ENCODE measurements at places on chromosomes 2 and 18. TPM values are rescaled to one million over a fixed set of nuclear protein-coding genes. Genes with fewer than 3 reads are reported as not detected.
A peak's percentile ranks its signal among the peaks of the same experiment; 100 is the strongest.

DNA sequence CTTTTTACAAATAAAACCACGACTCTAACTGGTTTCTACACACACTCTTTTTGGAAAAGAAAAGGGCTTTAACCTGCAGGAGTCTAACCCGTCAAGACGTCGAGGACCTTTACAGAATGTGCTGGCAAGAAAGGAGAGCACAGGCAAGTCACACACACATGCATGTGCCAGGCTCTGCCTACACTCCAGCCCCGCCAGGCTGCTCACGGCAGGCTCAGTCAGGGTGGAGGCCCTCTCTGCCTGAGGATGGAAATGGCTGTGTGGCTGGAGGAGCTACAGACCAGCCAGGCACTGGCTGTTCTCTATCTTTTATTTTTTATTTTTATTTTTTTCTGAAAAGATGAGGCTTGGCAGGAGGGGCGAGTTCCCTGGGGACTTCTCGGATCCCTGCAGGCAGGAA, 10.2 kb downstream of the SIX3 start:
- H3K4me3 ChIP-seq: peak overlapping the region; percentile 50
- H3K4me1 ChIP-seq: peaks cover 37% of the 10 kb centered on the region
- peaks cover 97% of the 10 kb centered on the region for H3K27me3 ChIP-seq
- no peak overlapping the region for H3K27ac ChIP-seq
- no peak for DNase-seq

- H3K27me3 ChIP-seq: no peaks in the 10 kb centered on the region
- H3K4me3 ChIP-seq: peak within 1 kb of the TSS; percentile 98
- no peaks in the 10 kb centered on the region for H3K36me3 ChIP-seq
- peaks cover 37% of the 10 kb centered on the region for H3K4me1 ChIP-seq
- peak; percentile 85 for DNase-seq
- H3K27ac ChIP-seq: peak within 1 kb of the TSS; percentile 73
Observed at GRCh38 chr2:152335016-152335725, at the start of gene FMNL2. TSS of gene FMNL2 (plus strand) at chr2:152335174.

GRCh38 chr2:12774395-12774727, 57.6 kb downstream of the TRIB2 start:
- H3K27ac ChIP-seq: no peak overlapping the region
- no peak for DNase-seq
- no peaks in the 10 kb centered on the region for H3K36me3 ChIP-seq
- H3K4me3 ChIP-seq: no peak overlapping the region
- peaks cover 35% of the 10 kb centered on the region for H3K4me1 ChIP-seq

DNA sequence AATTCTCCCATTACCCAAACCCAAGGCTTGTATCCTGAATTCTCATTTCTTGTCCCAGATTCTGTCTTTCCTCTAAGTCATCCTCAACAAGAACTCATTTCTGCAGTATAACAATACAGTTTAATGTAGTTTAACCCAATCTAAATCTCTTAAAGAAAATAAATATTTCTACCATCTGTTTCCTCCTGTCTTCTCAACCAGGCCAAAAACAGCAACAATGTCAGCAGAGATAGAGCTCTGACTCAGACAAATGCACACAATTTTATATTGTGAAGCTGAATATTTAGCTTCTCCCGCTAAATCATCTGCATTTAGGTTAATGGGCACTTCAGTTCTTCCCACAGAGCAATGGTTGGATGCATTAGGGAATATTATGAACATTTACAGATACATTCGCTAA, 35.7 kb upstream of the KYNU start:
- H3K4me3 ChIP-seq: no peak overlapping the region
- no peaks in the 10 kb centered on the region for H3K36me3 ChIP-seq
- H3K27ac ChIP-seq: no peak overlapping the region
- peaks cover 6% of the 10 kb centered on the region for H3K4me1 ChIP-seq

DNA sequence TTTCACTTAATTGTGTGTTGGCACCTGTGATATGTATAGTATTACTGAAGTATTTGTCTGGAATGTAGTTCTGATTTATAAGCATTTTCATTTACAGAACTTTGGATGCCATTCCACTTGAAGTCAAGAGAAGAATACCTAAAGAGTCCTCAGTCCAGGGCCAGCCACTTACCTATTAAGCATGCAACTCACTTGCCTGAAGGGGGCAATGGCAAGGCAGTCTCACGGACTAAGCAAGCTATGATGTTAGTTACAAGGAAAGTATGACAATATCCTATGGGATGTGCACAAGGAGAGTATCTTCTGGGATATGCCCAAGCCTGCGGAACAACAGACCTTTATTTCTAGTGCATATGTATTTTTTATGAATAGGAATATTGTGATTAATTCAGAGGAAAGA, 369.4 kb upstream of the GCFC2 start:
- no peaks in the 10 kb centered on the region for H3K36me3 ChIP-seq
- peaks cover 23% of the 10 kb centered on the region for H3K4me1 ChIP-seq
- no peak overlapping the region for H3K27ac ChIP-seq
- DNase-seq: no peak
- no peaks in the 10 kb centered on the region for H3K27me3 ChIP-seq

GRCh38 chr2:101410746-101411145, 23.4 kb upstream of the CREG2 start:
- no peak overlapping the region for H3K27ac ChIP-seq
- peaks cover 2% of the 10 kb centered on the region for H3K36me3 ChIP-seq
- DNase-seq: no peak
- H3K4me3 ChIP-seq: no peak overlapping the region
- no peaks in the 10 kb centered on the region for H3K27me3 ChIP-seq

DNA sequence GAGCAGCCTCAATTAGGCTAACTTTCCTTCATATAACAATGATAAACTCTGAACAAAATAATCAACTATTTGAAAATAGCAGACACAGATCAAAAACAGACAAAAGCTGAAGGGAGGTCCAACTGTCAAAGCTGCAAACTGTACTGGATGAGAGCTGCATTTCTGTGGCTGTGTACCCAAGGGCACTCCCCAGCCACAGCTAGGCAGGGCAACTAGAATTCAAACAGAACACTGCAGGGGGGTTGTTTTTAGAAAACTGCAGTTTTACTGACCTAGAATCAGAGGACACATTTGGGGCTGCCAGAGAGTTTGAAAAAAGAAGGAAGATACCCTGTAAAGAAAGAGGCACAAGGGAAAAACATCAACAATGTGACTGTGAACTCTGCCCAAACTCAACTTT, 56.8 kb downstream of the SMAD2 start:
- H3K27ac ChIP-seq: peak overlapping the region; percentile 45
- no peak for DNase-seq
- H3K4me1 ChIP-seq: peaks cover 17% of the 10 kb centered on the region
- H3K27me3 ChIP-seq: no peaks in the 10 kb centered on the region

DNA sequence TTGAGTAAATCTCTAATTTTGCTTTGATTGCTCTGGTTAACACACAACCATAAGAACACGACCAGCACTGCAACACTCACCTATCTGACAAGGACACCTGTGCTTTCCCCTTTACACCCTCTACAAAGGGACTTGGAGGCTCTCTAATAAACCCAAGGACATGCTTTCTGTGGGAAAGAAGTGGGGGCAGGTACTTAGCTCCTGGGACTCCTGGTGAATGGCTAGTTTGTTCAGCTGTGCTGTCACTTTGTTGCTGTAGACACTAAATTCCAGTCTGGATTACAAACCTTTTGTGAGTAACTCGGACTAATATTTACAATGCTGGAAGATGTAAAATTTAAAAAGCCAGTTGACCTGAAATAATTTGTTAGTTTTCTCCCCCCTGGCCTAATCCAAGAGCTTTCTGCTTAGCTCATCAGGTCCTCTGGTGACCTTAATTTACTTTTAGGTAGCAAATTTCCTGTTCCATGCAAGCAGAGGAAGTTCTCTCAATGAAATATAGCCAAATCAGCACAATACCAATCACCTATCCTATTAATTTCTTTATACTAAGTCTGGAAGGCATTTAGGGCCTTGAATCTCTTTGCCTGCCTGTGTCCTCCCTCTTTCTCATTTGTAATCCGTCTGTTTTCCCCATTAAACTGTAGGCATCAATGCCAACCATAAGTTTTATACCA, 67.5 kb downstream of the PLCL1 start:
- no peak for DNase-seq
- no peaks in the 10 kb centered on the region for H3K27me3 ChIP-seq
- H3K27ac ChIP-seq: no peak overlapping the region
- no peak overlapping the region for H3K4me3 ChIP-seq
- H3K36me3 ChIP-seq: no peaks in the 10 kb centered on the region
- no peaks in the 10 kb centered on the region for H3K4me1 ChIP-seq

- DNase-seq: no peak
- peaks cover 6% of the 10 kb centered on the region for H3K4me1 ChIP-seq
- H3K27me3 ChIP-seq: peaks cover 18% of the 10 kb centered on the region
- no peaks in the 10 kb centered on the region for H3K36me3 ChIP-seq
- peak overlapping the region; percentile 73 for H3K4me3 ChIP-seq
Observed at GRCh38 chr2:218386505-218387368, 4.7 kb downstream of the SLC11A1 start.

- H3K4me3 ChIP-seq: no peak overlapping the region
- no peak for DNase-seq
- H3K36me3 ChIP-seq: no peaks in the 10 kb centered on the region
- no peaks in the 10 kb centered on the region for H3K4me1 ChIP-seq
Observed at GRCh38 chr2:224612578-224612977, 27.4 kb upstream of the CUL3 start.

DNA sequence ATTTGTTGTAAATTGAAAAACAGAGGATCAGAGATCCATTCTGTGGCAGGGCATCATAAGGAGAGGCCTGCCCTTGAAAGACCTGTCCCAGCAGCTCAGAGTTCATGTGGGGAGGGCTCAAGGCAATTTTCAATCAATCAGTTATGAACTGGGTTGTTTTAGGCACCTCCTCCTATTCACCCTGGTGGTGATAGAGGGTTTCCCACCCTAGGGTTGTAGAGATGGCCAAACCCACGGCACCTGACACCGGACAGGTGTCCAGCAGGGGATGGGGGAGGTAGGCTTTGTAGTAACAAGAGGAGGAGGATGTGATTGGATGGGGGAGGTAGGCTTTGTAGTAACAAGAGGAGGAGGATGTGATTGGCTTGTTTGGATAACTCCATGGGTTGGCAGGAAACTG, 205.7 kb downstream of the SOCS6 start:
- H3K4me1 ChIP-seq: no peaks in the 10 kb centered on the region
- no peak overlapping the region for H3K4me3 ChIP-seq
- H3K27ac ChIP-seq: no peak overlapping the region

DNA sequence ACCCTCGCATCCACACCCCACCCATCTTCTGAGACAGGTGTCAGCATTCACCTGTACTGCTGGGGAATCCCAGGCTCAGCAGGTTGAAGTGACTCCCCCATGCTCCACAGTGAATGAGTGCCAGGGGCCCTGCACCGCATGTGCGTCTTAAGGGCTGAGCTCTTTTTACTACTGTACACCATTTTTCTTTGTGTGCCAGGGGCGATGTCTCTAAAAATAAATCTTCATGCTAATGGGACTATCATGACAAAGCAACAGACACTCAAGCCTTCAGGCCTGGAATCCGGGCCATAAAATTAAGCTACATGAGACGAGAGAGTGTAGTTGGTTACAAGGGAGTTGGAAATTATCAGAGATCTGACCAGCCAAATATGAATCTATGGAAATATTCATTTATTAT, 294.8 kb downstream of the LPIN1 start:
- H3K4me3 ChIP-seq: no peak overlapping the region
- H3K27ac ChIP-seq: no peak overlapping the region
- H3K4me1 ChIP-seq: no peaks in the 10 kb centered on the region

DNA sequence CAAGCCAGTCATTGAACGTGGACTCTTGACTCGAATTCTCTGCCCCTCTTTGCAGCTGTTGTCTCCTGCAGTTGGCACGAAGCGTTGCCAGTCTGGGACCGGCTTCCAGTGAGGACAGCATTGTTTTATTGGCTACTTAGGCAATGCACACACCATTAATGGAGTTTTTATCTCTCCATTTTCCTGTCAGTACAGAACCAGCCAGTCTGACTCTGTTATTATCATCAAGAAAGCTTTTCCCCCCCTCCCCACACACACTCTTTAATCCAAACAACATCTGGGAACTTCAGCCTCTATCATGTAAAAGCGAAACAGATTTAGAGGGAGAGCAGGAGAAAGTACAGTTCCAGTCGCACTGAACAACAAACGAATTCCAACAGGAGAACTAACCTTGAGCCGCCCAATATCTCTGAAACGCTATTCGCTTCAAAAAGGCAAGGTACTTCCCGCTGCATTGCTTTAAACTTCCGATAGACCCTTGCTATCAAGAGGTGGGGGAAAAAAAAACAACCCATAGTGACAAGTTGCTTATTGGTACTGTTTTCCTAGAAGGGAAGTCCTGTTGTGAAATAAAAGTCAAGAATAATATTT, 38.2 kb downstream of the ACVR1 start:
- H3K4me3 ChIP-seq: no peak overlapping the region
- H3K27me3 ChIP-seq: no peaks in the 10 kb centered on the region
- DNase-seq: no peak
- H3K4me1 ChIP-seq: peaks cover 33% of the 10 kb centered on the region
- no peaks in the 10 kb centered on the region for H3K36me3 ChIP-seq

GRCh38 chr2:179106676-179107428, 56.9 kb upstream of the CCDC141 start:
- H3K27me3 ChIP-seq: no peaks in the 10 kb centered on the region
- peaks cover 32% of the 10 kb centered on the region for H3K36me3 ChIP-seq
- peaks cover 12% of the 10 kb centered on the region for H3K4me1 ChIP-seq
- peak overlapping the region; percentile 73 for H3K27ac ChIP-seq
- no peak overlapping the region for H3K4me3 ChIP-seq

DNA sequence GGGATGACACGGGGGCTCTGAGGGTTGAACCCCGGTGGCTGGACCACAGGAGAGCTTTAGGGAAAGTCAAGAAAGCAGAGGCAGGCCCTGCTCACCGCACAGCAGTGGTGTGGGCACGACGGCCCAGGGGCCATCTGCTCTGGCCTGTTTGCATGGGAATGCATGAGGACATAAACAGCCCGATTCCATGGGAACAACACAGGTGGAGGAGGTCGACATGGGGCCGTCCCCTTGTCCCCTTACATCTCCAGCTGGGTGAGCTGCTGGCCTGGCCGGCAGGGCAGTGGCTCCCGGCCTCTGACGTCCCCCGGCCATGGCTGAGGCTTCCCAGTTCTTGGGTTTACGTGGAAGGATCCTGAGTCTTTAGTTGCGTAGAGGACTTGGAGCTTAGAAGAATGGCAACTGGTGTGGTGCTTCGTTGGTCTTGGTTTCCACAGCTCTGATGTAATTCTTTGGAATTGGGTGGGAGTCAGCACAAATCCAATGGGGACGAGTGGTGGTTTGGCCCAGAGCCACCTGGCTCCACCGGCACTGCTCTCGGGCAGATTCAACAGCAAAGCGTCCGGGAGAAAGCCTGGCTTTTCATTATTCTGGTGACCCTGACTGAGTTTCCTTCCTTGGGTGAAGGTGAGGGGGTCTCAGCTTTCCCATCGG, 98.3 kb upstream of the HDAC4 start:
- H3K4me1 ChIP-seq: peaks cover 32% of the 10 kb centered on the region
- no peak for DNase-seq
- H3K27ac ChIP-seq: no peak overlapping the region
- no peaks in the 10 kb centered on the region for H3K36me3 ChIP-seq

GRCh38 chr2:203059567-203060240, 45.0 kb downstream of the NBEAL1 start:
- H3K36me3 ChIP-seq: peaks cover 3% of the 10 kb centered on the region
- peaks cover 8% of the 10 kb centered on the region for H3K4me1 ChIP-seq
- no peaks in the 10 kb centered on the region for H3K27me3 ChIP-seq

- H3K27me3 ChIP-seq: no peaks in the 10 kb centered on the region
- peak; percentile 9 for DNase-seq
- no peak overlapping the region for H3K4me3 ChIP-seq
Observed at GRCh38 chr2:157194097-157194688, 63.3 kb upstream of the GALNT5 start.

POTEI gene
- 1.3 TPM for total RNA-seq

KIAA2012 gene
- total RNA-seq: 0.07 TPM

FBXO15 gene
- total RNA-seq: 2.7 TPM

GALNT14 gene
- total RNA-seq: 1.4 TPM

SH3BP4 gene
- 32.1 TPM for total RNA-seq

ST8SIA5 gene
- 0.79 TPM for total RNA-seq

FAM124B gene
- total RNA-seq: not detected

MARCO gene
- total RNA-seq: not detected

RND3 gene
- total RNA-seq: 49.7 TPM

Data from neural crest cell (in vitro differentiated cells).